NCI-H226 (cell line): ENCODE measurements at places on chromosomes 16 and 17.

GRCh38 chr17:29569245-29569950 is 897 bp downstream of the TP53I13 start:
- no peak for DNase-seq

- DNase-seq = no peak
Measured at GRCh38 chr17:34858591-34859565, 102.4 kb downstream of the CCT6B start.

DNA sequence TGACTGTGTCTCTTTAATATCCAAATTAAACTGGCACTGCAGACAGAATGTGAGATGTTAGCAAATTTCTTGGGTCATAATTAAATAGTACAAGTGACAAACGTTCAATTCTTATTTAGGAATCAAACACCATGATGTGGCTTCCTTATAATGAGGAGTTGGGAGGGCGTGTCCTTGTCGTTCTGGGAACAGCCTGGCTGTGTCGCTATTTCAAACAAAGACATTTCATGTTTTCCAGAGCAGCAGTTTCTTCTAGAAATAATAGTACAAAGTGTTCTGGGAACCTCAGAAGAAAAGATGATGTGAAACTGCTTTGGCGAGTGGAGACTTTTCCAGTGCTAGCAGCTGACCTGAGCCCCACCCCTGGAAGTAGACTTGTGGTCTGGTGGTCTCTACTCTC is 301.7 kb upstream of the N4BP1 start:
- no peak for DNase-seq

GRCh38 chr16:79823639-79824038 is 223.1 kb upstream of the MAF start:
- no peak for DNase-seq

- no peak for DNase-seq
Measured at GRCh38 chr17:9200699-9201359, 179.5 kb downstream of the NTN1 start.

DNA sequence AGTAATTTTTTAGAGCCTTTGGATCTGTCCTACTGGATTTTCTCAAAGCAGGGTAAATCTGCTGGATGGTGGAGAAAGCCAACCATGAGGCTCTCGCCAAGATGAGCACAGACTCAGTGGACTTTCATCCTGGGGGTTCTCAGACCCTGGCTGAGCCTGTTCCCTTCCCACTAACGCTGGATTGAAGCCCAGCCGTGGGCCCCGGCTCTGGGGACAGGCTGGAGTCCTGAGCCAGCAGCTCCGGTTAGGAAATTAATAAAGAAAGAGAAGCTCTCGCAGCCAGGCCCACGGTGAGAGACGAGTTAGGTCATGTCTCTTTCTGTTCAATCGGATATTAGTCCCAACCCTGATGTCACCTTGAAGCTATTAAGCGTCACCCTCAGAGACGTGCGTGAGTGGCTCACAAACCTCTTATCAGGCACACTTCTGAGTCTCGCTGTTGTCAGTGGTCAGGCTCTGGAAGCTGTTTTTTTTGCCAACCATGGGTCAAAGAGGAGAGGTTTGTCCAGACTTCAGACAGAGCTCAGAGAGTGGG is 27.1 kb downstream of the MEOX1 start:
- no peak for DNase-seq

GRCh38 chr17:15777717-15778116 is 45.6 kb downstream of the TBC1D26 start:
- DNase-seq = no peak

DNA sequence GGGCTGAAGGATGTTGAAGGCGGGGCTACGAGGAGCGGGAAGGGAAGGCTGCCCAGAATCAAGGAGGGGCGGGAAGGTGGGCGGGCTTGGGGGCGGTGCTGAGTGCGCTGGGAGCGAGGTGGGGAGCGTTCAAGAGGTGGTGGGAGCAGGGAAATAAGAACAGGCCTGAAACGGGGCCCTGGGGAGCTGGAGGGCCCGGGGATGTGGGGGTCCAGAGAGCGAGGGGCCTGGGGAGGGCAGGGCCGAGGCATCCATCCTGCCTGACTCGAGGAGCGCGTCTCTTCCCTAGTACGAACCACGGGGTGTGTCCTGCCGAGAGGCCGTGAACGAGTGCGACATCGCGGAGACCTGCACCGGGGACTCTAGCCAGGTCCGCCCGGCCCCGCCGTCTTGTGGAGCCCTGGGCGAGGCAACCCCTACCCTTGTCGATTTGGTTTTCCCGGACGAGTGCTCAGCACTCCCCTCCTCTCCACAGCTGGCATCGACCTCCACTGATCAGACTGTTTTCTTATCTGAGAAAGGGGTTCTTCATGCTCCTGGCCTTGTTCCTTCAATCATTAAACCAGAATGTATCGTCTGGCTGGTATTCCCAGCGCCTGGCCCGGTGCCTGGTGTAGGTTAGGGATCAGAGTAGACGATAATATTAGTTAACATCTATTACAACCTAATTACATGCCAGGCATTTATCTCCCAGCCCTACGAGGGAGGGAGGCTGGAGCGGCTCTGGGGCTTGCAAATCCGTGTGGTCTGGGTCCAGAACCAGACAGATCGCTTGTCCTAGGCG is 17.2 kb downstream of the ADAM11 start:
- peak; percentile 12 for DNase-seq
